Vagina (tissue), 2 donors: ENCODE measurements at places on chromosomes 12 and 14.
A peak's percentile ranks its signal among the peaks of the same experiment; 100 is the strongest.

DNA sequence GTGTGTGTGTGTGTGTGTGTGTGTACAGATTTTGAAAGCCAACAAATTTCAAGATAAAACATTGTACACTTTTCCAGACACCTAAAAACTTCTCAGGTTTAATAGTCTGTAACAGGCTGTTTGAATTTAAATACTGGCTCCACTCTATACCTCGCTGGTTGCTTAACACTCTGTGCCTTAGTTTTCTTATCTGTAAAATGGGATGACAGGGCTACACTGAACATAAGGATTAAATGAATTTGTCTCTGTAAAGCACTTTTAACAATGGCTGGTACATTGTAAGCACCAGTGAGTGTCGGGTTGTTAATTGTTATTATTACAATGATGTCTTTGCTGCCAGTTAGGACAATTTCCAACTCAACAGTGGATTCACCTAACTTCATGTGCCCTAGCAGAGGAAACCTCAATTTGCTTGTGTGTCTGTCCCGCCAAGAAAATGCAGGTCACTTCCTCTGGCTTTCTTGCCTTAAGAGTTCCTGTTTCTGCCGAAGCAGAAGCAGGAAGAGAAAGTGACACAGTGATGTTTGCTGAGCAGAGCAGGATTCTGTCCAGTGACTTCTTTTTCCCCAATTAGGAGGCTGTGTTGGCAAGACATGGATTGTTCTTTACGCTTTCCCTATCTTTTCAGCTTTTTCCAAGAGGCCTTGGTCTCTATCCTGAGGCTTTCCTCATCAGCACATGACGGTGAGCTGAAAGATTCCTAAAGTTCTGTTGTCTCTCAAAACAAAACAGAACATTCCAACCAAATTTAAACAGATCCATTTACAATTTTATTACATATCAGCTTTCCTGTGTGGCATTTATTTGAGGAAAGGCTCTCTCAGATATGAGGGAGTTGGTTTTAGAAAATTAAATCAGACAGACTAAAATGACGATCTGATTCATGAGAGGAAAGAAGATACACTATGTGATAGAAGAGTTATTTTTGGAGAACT is 154.1 kb upstream of the ATP2B1 start:
- no peak for DNase-seq

- DNase-seq = no peak
Observed at GRCh38 chr12:15899282-15899870, 11.8 kb upstream of the DERA start.

DNA sequence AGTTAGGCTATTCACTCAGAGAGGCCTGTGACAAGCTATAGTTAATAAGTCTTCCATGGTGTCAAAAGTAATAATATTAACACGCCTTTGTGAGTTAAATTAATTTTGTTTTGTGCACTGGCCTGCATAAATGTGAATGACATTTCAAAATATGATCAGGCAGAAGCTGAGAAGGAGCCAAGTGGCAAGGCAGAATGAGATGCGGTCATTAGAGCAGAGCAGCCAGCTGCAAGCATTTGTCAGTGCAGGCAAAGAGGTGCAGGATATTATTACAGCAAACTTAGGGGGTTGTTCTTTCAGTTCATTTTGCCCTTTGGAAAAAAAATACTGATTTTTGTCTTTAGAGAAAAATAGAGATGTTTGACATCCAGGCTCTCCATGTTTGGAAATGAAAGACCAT is 364.5 kb downstream of the PAWR start:
- DNase-seq = no peak

DNA sequence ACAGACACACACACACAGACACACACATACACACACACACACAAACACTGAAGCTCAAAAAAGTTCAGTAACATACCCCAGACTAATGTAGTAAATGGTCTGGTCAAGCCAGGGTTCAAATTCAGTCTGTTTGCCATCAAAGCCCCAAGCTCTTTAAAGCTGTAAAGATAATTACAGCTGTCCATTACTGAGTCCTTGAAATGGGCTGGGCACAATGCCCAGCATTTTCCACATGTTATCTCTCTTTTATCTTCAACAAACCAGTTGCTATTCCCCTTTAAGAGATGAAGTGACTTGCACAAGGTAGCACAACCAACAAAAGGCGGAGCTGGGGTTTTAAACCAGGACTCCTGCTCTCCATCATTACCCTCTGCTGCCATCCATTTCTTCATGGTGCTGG is 7.6 kb upstream of the UNC119B start:
- no peak for DNase-seq

- no peak for DNase-seq
Observed at GRCh38 chr14:80325688-80326087, 114.4 kb upstream of the DIO2 start.

DNA sequence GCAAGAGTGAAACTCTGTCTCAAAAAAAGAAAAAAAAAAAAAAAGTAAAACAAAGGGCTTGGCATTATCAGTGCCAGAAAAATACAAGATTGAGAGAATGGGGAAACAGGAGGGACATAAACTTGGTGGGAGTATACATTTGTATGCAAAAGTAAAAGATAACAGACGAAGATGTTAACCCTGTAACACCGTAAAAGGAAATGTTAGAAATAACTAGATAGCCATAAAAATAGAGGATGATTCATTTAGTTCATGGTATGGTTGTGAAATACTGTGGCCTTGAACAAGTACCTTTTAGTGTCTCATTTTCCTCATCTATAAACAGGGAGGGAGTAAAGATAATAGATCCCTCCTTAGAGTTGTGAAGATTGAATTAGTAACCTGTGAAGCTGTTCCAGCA is 33.3 kb downstream of the ATP2A2 start:
- DNase-seq = no peak

DNA sequence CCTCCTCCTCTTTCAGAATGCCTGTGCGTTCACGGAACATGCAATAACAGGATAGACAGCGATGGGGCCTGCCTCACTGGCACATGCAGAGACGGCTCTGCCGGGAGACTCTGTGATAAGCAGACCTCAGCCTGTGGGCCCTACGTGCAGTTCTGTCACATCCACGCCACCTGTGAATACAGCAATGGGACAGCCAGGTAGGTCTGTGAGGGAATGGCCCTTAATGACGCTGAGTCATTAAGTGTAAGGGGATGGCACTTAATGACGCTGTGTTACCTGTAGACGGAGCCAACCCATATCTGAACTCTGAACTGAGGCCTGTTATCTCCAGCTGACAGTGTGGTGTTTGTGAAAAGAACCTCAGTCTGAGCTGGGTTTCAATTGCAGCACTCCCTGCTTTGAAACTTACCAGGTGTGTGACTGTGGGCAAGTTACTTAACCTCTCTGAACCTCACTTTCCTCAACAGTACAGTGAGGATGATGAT is 86.9 kb downstream of the STAB2 start:
- DNase-seq = no peak

DNA sequence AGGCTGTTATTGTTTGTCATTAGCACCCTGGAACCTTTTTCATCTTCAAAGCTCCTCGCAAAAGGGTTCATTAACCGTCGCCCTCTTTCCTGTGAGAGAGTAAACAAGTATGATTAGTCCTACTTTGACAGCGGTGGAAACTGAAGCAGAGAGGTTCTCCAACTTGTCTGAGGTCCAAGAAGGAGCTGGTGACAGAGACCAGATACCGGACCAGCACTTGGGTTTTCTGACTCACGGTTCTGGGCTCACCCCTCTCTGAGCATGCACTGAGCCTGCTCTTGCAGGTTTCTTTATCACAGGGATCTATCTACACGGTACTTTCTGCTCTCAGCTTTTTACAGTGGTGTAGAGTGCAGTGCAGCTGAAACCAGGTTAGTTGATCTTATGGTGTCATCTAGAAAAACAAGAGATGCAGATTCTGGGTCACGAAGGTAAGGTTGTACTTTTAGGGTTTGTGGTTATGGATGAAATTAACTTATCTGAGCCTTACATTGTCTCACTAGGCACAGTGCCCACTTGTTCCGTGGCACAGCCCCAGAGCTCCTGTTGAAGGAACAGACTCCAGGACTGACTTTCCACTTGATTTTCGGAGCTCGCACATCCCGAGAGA is 62.1 kb downstream of the PPP2R5C start:
- peak; percentile 82 for DNase-seq

GRCh38 chr12:106106892-106107291 is 31.9 kb downstream of the NUAK1 start:
- no peak for DNase-seq

DNA sequence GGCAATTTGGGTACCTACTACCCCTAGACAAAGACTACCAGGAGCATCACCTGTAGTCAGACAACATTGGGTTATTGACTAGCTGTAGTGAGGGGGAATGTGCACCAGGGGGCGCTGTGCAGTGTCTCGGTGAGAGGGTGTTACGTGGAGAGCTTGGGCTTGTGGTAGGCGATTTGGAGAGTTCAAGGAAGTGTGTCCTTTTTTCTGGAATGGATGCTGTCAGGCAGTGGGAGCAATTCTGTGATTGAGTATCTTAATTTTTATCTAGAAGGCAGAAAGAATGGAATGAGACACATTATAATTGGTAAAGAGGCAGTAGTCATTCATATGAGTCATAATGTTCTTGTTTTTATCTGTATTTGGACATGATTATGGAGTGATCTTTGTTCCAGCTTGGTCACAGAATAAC is 187.7 kb downstream of the GALC start:
- DNase-seq = no peak

GRCh38 chr14:89542786-89543424 is 125.9 kb upstream of the FOXN3 start:
- DNase-seq = no peak
